Peyer's patch (tissue), 4 donors: ENCODE measurements at places on chromosomes 13 and 19.

- no peak for DNase-seq
Observed at GRCh38 chr13:74758188-74758587, 624.0 kb upstream of the KLF12 start.

- DNase-seq: no peak
Observed at GRCh38 chr13:49608651-49609331, 19.5 kb upstream of the ARL11 start.

GRCh38 chr19:32599736-32600157, 18.8 kb downstream of the PDCD5 start:
- DNase-seq: no peak

DNA sequence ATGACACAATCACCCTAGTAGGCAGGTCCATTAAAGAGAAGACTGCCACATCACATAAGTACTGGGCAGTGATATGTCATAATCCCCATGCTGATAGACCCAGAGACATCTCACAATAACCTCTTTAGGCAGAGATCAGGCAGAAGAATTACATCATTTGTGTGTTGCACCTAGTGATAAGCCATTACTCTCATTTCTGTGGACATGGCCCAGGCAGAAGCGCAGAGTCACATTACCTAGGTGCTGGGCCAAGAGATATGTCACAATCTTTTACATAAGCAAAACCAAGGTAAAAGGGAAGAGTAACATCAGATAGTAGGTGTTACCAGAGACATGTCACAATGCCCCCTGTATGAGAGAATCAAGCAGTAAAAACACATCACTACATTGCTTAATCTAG, 71.9 kb downstream of the ZNF726 start:
- DNase-seq: no peak

DNA sequence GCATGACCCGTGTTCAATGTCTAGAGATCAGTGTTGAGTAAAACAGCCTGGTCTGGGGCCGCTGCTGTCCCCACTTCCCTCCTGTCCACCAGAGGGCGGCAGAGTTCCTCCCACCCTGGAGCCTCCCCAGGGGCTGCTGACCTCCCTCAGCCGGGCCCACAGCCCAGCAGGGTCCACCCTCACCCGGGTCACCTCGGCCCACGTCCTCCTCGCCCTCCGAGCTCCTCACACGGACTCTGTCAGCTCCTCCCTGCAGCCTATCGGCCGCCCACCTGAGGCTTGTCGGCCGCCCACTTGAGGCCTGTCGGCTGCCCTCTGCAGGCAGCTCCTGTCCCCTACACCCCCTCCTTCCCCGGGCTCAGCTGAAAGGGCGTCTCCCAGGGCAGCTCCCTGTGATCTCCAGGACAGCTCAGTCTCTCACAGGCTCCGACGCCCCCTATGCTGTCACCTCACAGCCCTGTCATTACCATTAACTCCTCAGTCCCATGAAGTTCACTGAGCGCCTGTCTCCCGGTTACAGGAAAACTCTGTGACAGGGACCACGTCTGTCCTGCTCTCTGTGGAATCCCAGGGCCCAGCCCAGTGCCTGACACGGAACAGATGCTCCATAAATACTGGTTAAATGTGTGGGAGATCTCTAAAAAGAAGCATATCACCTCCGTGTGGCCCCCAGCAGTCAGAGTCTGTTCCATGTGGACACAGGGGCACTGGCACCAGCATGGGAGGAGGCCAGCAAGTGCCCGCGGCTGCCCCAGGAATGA, 1.5 kb upstream of the CEACAM5 start:
- peak; percentile 87 for DNase-seq

DNA sequence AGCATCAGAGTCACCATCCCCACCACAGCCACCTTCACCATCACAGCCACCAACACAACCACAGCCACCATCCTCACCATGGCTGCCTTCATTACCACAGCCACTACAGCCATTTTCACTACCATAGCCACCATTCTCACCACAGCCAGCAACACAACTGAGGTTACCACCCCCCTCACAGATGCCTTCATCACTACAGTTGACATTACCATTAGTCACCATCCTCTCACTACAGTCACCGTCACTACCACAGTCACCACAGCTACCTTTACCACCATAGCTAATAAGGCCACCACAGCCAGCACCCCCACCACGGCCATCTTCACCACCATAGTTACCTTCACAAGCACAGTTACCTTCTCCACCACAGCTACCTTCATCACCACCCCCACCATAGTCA, 269.6 kb downstream of the DNAJC15 start:
- DNase-seq: no peak

- no peak for DNase-seq
Observed at GRCh38 chr19:47476438-47476972, 4.8 kb upstream of the SLC8A2 start.

DNA sequence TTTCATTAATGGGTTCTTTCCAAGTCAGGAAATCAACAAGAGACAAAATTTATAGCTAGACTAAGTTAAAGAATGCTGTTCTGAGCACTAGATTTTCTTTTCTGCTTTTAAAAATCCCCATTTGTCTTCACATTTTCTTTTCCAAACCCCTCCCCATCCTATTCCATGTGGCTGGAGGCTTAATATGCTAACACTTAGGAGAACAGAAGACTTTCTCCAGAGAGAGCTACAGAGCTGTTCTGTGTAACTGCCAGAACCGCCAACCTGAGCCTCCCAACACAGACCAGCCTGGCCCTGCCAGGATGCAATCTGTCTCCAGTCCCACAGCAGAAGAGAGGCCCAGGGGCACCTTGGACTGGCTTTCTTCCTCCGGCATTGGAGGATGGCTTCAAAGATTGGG, 264.1 kb downstream of the NDFIP2 start:
- DNase-seq: no peak

DNA sequence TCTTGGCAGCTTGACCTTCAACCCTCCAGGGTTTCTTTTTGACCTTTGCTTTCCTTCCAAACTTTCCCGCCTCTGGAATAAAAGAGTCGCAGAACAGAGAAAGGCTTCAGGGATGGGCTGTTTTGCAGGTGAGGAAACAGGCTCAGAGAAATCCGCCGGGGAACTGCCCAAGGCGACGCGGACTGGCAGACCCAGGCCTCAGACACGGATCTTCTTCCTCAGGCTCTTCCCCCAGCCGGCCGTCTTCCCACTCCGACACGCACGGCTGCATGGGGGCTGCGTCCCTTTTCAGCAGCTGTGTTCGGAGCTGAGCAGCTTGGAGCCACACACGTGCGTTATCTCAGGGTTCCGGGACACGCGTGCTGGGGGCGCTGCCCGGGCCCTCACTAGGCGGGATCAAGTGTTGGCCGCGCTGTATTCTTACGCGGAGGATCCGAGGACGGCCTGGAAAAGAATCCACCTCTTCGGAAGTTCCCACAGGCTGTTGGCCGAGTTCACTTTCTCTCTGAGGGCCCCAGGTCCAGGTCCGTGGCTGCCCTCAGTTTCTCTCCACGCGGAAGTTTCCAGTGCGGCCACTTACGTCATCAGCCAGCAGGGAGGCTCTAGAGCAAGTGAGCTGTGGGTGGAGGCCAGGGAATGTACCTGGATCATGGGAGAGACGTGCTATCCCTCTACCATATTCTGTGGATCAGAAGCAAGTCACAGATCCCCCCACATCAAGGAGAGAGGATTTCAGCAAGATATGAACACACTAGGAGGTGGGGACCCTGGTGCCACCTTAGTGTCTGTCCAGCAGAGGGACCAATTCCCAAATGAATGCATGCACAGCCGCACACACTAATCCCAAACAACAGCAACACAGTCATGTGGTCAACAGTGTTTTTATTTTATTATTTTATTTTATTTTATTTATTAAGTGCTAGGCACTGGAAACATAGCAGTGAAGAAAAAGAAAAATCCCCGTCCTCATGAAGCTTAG, 100.4 kb downstream of the ING1 start:
- DNase-seq: no peak

DNA sequence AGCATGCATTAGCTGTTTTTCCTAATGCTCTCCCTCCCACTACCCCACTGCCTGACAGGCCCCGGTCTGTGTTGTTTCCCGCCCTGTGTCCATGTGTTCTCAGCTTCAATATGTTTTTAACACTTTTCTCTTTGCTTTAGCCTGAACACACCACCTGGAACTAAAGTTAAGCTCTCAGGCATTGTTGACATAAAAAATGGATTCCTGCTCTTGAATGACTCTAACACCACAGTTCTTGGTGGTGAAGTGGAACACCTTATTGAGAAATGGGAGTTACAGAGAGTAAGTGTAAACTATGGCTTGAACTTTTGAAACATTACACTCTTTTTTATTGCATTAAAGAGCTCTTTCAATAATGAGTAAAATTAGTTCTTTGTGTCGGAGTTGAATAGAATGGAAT, 70.1 kb downstream of the TDRD3 start:
- DNase-seq: no peak

DNA sequence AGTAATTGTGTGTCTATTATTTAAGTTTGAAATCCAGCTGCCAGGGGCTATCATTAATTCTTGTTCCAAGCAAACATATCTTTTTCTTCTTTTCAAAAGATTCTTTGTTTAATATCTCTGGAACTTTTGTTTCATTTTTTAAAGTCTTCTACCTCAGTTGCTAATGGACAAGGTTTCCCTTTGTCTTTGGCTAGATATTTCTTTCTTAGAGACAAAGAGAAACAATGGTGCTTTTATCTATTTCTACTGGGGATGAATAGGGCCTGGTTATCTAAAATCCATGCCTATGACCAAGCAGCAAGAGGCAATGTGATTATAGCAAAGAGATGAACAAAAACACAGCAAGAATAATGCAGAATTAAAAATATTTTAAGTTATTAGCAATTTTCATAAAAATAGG, 661.3 kb upstream of the KLF12 start:
- no peak for DNase-seq

DNA sequence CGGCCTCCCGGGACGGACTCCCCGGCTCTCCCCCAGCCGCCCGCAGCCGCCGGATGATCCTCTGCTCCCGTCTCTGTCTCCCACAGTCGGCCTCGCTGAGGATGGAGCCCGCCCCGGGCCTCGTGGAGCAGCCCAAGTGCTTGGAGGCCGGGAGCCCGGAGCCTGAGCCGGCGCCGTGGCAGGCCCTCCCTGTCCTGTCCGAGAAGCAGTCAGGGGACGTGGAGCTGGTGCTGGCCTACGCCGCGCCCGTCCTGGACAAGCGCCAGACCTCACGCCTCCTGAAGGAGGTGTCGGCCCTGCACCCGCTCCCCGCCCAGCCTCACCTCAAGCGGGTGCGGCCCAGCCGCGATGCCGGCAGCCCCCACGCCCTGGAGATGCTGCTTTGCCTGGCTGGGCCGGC, 6.8 kb downstream of the ADAT3 start:
- DNase-seq: peak; percentile 72

GRCh38 chr19:54616821-54617560, 13.3 kb upstream of the LILRB1 start:
- DNase-seq: peak; percentile 61

DNA sequence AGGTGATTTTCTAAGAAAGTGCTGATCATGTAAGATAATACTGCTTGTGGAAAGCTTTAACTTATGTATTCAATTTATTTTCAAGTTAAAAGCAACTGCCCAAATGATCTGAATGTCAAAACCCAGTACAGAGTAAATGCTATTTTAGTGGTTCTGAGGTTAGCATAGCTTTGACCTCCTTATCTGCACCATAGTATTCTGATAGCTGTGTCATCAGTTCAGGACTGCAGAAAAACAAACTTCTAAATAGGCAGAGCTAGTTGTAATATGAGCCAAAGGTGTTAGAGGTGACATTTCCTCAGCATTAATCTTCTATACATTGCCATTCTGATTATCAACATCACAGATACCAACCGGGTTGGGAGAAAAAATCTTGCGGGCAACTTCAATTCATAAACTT, 758.7 kb downstream of the SLITRK5 start:
- no peak for DNase-seq

GRCh38 chr19:18408053-18408476, 10.6 kb upstream of the LRRC25 start:
- peak; percentile 86 for DNase-seq

DNA sequence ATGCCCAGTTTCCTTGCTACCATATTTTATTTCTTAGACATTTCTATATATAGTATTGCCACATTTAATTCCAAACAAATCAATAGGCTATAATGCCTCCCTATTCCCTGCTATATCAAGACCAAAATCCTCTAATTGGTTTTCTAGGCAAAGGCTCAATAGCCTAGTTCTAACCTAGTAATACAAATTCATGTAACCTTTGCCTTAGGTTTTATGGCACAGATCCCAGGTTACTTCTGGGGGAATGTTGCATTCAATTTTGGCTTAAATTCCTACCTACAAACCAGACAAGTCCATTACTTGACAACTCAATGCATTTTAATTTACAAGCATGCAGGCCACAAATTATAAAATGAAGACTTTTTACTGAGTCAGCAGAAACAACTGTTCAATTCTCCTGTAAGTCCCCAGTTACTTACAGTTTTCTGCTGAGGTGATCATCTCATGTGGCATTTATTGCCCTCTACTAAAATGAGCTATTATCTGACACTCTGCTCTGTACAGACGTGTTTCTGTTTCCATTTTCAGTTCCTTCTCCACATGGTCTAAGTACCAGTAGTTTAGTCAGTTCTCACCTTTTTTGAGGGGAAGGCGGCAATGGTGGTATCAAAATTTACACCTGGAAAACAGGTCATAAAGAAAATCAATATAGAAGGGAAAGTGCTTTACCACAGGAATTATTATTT, 11.7 kb downstream of the KCNRG start:
- DNase-seq: no peak

- no peak for DNase-seq
Observed at GRCh38 chr19:4577020-4577782, 17.7 kb upstream of the SEMA6B start.

DNA sequence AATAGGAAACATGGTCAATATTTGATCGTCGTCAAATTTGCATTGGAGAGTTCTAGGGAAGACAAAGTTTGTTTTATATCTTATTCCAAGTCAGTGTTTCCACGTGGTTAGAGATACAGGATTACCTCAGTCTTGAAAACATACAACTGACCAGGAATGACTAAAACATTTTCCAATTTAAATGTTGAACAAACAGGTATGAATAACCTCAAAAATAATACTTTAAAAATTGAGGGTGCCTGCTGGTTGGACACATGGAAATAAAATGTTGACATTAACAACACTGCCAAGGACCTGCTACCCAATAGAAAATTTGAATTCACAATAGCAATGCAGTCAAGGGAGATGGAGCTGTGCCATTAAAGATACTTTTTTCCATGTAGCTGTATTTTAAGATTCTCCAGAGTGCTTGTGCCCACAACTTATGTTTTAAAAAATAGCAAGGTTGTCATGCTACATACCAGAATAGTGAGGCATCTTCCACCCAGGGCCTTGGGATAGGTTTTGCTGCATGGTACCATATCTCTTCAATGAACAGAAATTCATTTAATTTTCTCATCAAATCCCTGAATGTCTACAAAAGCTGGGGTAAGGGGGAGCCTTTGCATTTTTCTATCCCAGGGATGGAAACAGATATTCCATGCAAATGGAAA, 260.8 kb downstream of the EFNB2 start:
- no peak for DNase-seq
